A549 treated with AZD2906 at 1 μM for 4 hours (cell line): ENCODE measurements at places on chromosomes 3 and 15. TPM values are rescaled to one million over a fixed set of nuclear protein-coding genes. Genes with fewer than 3 reads are reported as not detected.

GXYLT2 gene
- 1.1 to 1.7 TPM (median 1.6 TPM) in 5 replicates for total RNA-seq

CYP1A2 gene
- total RNA-seq = not detected in 5 replicates

RBMS3 gene
- 0.43 to 1.1 TPM (median 0.88 TPM) in 5 replicates for total RNA-seq

CATSPER2 gene
- 0.24 to 1.2 TPM (median 0.95 TPM) in 5 replicates for total RNA-seq

MGLL gene
- total RNA-seq = 64.4 to 75.1 TPM (median 70.0 TPM) in 5 replicates

FAM107A gene
- 0.26 to 0.51 TPM (median 0.41 TPM) in 5 replicates for total RNA-seq

SI gene
- total RNA-seq = not detected in 5 replicates
